T-helper 2 cell treated with Interferon-gamma antibody and Interleukin-4, amounts not matched to agents 100 ng/mL and 5 ng/mL, for 36 hours (primary cell): ENCODE measurements at places on chromosomes 2 and 18. TPM values are rescaled to one million over a fixed set of nuclear protein-coding genes. Genes with fewer than 3 reads are reported as not detected.

Gene CD226
- 87.4 and 88.2 TPM in 2 replicates for total RNA-seq

Gene FBXO41
- 15.4 and 16.2 TPM in 2 replicates for total RNA-seq

Gene TAF4B
- 10.1 and 10.4 TPM in 2 replicates for total RNA-seq

Gene COPS9
- 103 and 122 TPM in 2 replicates for total RNA-seq

Gene DLGAP1
- not detected in 2 replicates for total RNA-seq

Gene ALK
- not detected in 2 replicates for total RNA-seq

Gene MYO3B
- 1.2 and 1.4 TPM in 2 replicates for total RNA-seq

Gene SCN7A
- not detected in 2 replicates for total RNA-seq

Gene TMEM247
- total RNA-seq, result not detected in 2 replicates

Gene UGT1A9
- total RNA-seq, result not detected in 2 replicates

Gene HRH4
- 2.0 and 2.7 TPM in 2 replicates for total RNA-seq

Gene UPP2
- not detected in 2 replicates for total RNA-seq

Gene TUBB8B
- total RNA-seq, result not detected in 2 replicates

Gene GLB1L
- total RNA-seq, result 3.7 and 5.7 TPM in 2 replicates

Gene CCDC85A
- not detected in 2 replicates for total RNA-seq

Gene GKN2
- not detected in 2 replicates for total RNA-seq

Gene CD8B2
- 0.11 TPM in 1 of 2 replicates, not detected in the other for total RNA-seq
